ENCODE measurements at places on chromosomes 7 and 10.

DNA sequence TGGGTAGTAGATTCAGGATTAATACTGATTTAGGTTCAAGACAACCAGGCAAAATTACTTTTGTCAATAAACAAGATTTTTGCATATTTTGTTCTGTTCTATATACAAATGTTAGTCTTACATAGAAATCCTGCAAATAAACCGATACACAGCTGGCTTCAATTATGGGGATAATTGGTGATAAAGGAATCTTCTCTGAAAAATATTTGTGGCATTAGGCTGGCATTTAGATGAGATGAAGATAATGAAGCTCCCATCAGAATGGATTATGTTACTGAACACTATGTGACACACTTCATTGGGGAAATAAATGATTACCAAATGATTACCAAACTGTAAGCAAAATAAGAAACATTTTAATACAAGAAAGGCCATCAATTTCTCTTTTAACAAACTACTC is 65.8 kb downstream of the NT5C2 start:
- no peak for DNase-seq

DNA sequence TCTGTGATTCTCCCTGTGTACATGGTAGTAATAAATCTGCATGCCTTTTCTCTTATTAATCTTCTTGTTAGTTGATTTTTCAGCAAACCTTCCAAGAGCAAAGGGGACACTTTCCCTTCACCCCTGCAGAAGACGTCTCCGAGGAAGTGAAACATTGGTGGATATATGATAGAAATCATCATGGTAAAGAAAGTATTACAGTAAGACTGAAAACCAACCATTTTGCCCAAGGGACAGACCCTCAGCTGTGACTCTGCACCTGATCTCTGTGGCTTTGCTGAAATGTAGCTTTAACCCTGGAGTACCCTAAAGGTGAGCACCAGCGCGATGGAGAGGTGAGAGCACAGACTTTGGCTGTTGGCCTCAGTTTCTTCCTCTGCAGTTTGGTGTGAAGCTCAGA is 32.8 kb upstream of the MYO3A start:
- DNase-seq, result no peak

- DNase-seq, result no peak
Measured at GRCh38 chr10:49649936-49650723, 29.3 kb upstream of the C10orf53 start.

GRCh38 chr7:151503902-151504714 is 15.6 kb downstream of the RHEB start:
- DNase-seq, result no peak

DNA sequence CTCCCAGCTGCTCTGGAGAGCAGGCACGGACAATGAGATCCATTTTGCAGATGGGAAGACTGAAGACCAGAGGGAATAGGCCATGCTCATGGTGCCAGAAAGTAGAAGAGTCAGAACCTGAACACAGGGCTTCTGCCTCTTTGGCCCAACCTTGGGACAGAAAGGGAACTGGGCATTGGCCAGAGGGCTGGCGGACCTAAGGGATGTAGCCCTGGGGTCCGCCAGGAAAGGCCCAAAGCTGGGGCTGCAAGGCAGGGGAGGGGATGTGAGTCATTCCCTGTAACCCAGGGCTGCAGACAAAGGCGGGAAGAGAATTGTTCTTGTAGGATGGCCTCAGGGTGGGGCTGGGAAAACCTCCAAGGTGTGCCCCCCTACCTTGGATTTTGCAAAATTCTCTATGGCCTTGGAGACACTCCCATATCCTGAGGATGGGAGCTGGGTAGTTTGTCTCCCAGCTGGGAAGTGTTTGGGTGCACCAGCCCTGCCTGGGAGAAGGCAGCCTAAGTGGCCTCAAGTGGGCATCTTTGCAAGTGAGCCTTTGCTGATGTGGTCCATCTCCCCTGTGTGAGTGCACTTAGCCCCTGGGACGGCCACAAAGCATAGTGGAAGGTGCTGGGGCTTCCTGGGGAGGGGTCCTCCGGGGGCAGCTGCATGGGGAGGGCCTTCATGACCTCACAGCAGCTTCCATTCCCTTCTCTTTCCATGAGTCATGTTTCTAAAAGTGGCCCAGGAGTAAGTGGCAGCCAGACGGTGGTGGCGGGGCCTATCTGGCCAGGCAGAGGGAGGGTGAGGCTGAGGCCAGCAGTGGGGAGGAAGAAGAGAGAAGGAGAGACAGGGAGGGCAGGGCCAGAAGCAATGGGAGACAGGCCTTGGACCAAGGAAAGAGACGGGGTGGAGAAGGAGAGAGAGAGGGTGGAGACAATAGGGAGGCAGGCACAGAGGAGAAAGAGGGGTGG is 9.2 kb downstream of the AQP1 start:
- no peak for DNase-seq

- DNase-seq, result no peak
Measured at GRCh38 chr7:147510201-147510542, 1080.4 kb upstream of the C7orf33 start.
